ENCODE measurements at places on chromosomes 2 and 18.

GRCh38 chr2:154709215-154709614 is 10.7 kb downstream of the KCNJ3 start:
- no peak for DNase-seq

GRCh38 chr18:22515250-22515649 is 97.5 kb upstream of the CTAGE1 start:
- no peak for DNase-seq

DNA sequence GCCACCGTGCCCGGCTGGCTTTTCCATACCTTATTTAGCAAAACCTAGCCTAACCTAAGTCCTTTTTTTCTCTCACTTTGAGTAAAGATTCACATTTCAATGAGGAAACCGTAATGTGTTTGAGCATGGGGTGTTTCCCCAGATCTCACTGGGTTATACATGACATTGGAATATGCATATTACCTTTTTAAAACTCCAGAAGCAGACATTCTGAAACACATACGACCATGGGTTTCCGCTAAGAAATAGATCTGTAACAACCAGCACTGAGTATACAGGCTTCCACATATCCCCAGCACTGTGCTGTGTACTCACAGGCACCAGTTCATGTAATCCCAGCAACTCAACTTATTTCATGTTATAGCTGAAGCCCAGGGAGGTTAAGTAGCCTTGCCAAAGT is 41.0 kb upstream of the FOSL2 start:
- no peak for DNase-seq

- peak; percentile 44 for DNase-seq
Observed at GRCh38 chr2:45909677-45910191, 258.3 kb downstream of the PRKCE start.

- DNase-seq = no peak
Observed at GRCh38 chr2:18046558-18047212, 168.2 kb downstream of the KCNS3 start.

- no peak for DNase-seq
Observed at GRCh38 chr18:38174594-38174993, 609.0 kb upstream of the CELF4 start.
